Fibroblast of skin of left biceps (primary cell): ENCODE measurements at places on chromosomes 5 and 9.

DNA sequence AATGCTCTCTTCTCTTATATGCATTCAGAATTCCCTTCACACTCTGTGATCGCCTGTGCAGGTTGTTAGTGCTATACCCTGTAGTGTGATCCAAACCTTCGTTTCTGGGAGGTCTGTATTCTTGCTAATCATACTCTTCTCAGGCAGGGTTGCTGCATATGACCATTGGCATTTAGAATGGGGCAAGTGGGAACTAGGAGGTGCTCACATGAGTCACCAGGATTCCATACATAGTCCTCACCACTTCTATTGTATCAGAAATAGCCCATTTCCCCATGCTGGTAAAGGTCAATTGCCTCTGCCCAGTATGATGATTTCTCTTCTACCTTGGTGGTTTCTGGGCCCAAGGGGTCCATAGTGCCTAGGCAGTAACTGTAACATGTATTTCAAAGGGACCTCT lies 443.5 kb upstream of the CDH6 start:
- no peak for DNase-seq

- DNase-seq: no peak
Observed at GRCh38 chr9:93011114-93011513, 47.4 kb upstream of the SUSD3 start.

DNA sequence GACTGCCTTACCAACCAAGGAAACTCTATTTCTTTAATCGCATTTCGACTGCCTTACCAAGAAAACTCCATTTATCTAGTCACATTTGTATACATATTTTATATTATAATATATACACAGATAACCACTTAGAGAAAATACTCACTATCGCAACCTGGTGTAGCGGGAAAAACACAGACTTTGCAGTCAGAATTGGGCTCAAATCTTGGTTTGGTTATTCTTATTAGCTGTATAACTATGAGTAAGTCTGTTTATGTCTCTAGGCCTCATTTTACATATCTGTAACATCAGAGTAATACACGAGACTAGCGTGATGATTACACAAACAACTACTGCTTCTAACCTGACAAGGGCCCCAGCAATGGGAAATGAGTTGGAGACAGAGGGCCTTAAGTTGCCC lies 127.5 kb upstream of the POU5F2 start:
- no peak for DNase-seq

- DNase-seq: no peak
Observed at GRCh38 chr9:8168916-8169438, 369.4 kb upstream of the DMAC1 start.
